Thoracic aorta endothelial cell (primary cell): ENCODE measurements at places on chromosomes 6 and 20. TPM values are rescaled to one million over a fixed set of nuclear protein-coding genes. Genes with fewer than 3 reads are reported as not detected.

Gene UBD
- total RNA-seq = 0.14 TPM in 1 of 2 replicates, not detected in the other

Gene NR2E1
- not detected in 2 replicates for total RNA-seq

Gene ADAT2
- 13.0 and 15.4 TPM in 2 replicates for total RNA-seq

Gene PDE7B
- 32.0 and 64.5 TPM in 2 replicates for total RNA-seq

Gene SPATA25
- total RNA-seq = 0.79 and 1.2 TPM in 2 replicates

Gene SEMG1
- total RNA-seq = not detected in 2 replicates

Gene FAM209B
- not detected in 2 replicates for total RNA-seq

Gene NKAIN2
- total RNA-seq = not detected in 2 replicates

Gene FGD2
- total RNA-seq = not detected in 2 replicates

Gene SFTA2
- not detected in 2 replicates for total RNA-seq

Gene RNF182
- 0.14 and 0.40 TPM in 2 replicates for total RNA-seq

Gene ZNF165
- total RNA-seq = 0.27 and 0.29 TPM in 2 replicates

Gene MRAP2
- 4.3 and 10.8 TPM in 2 replicates for total RNA-seq
